ENCODE measurements at places on chromosomes 2 and 18.

GRCh38 chr18:51011709-51012108 lies 18.3 kb upstream of the SMAD4 start:
- no peak for DNase-seq

DNA sequence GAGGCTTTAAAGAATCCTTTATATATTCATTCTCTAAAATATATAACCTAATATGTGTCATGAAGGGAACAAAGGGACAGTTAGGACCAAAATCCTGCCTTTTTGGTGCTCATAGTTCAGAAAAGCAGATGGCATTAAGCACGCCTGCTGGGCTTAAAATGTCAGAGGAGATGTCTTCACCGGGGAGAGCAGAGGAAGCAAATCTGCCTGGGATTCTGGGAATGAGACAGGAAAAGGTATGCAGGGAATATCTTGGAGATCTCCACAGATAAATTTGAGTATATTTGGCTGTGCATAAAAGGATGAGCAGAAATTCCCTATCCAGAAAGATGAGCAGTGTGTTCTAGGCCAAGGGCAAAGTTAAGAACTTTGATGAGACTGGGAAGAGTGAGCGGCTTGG lies 45.5 kb downstream of the FSHR start:
- DNase-seq = no peak

GRCh38 chr2:144477957-144478311 lies 42.0 kb downstream of the ZEB2 start:
- DNase-seq = no peak

GRCh38 chr18:61890344-61890743 lies 2.5 kb downstream of the RNF152 start:
- DNase-seq = no peak

- DNase-seq = no peak
Measured at GRCh38 chr2:220036431-220036830, 409.0 kb downstream of the SLC4A3 start.

DNA sequence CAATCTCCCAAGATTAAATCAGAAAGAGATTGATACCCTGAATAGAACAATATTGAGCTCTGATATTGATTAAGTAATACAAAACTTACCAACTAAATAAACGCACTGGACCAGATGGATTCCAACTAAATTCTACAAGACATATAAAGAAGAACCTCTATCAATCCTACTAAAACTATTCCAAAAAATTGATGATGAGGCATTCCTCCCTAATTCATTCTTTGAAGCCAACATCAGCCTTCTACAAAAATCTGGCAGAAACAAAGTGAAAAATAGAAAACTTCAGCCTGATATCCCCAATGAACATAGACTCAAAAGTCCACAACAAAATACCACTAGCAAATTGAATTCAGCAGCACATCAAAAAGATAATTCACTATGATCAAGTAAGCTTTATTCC lies 695.5 kb downstream of the NYAP2 start:
- no peak for DNase-seq

- no peak for DNase-seq
Measured at GRCh38 chr2:69933839-69934613, 19.1 kb downstream of the MXD1 start.

GRCh38 chr2:23423062-23423872 lies 38.3 kb downstream of the KLHL29 start:
- DNase-seq = no peak
